ENCODE measurements at places on chromosomes 1 and 21. TPM values are rescaled to one million over a fixed set of nuclear protein-coding genes. Genes with fewer than 3 reads are reported as not detected.

GRCh38 chr1:204190212-204191211 lies 5.8 kb downstream of the KISS1 start:
- H3K4me1 ChIP-seq, result peaks cover 7% of the 10 kb centered on the region
- H3K27ac ChIP-seq, result no peak overlapping the region
- H3K4me3 ChIP-seq, result no peak overlapping the region
- H3K27me3 ChIP-seq, result no peaks in the 10 kb centered on the region
- DNase-seq, result peak; percentile 3

The LYPD8 gene
- not detected for total RNA-seq

GRCh38 chr1:7278827-7279765 lies 492.0 kb upstream of the VAMP3 start:
- DNase-seq, result no peak
- H3K4me3 ChIP-seq, result no peak overlapping the region
- H3K27ac ChIP-seq, result no peak overlapping the region
- H3K27me3 ChIP-seq, result no peaks in the 10 kb centered on the region
- H3K4me1 ChIP-seq, result no peaks in the 10 kb centered on the region

GRCh38 chr1:145747398-145748247 lies 28.3 kb downstream of the CD160 start:
- H3K4me1 ChIP-seq, result no peaks in the 10 kb centered on the region
- no peak overlapping the region for H3K4me3 ChIP-seq
- no peaks in the 10 kb centered on the region for H3K27me3 ChIP-seq
- DNase-seq, result no peak
- peaks cover 39% of the 10 kb centered on the region for H3K36me3 ChIP-seq
- H3K27ac ChIP-seq, result no peak overlapping the region

The AMY2B gene
- total RNA-seq, result 51.7 TPM

All from thyroid gland (tissue), 4 donors.